ENCODE measurements at places on chromosomes 4 and X.

- DNase-seq = no peak
These were observed 708 bp downstream of the BCLAF3 start for GRCh38 chrX:19990151-19990555.

DNA sequence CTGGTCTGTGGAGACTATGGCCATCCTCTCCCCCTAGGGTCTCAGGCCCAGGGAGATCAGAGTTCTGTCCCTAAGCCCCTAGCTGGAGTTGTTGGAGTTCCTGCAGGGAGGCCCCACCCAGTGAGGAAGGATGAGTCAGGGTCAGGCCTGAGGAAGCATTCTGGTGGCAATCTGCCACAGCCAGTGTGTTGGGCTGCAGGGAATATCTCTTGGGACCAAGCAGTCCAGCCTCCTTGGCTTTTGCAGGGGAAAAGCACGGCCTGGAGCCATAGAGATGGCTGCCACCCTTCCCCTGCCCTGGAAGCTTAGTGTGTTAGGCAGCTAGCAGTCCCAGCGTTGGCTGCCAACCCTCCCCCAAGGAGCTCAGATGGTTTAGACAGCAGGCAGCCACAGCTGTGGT is 202.4 kb downstream of the RTL9 start:
- DNase-seq = peak; percentile 59

GRCh38 chrX:148513661-148514060 is 13.2 kb downstream of the AFF2 start:
- no peak for DNase-seq

- no peak for DNase-seq
These were observed 301.0 kb downstream of the LDB2 start for GRCh38 chr4:16597443-16597842.
